ENCODE measurements at places on chromosomes 2 and 18.

GRCh38 chr2:235497096-235497495 is 3.3 kb downstream of the AGAP1 start:
- DNase-seq = no peak

DNA sequence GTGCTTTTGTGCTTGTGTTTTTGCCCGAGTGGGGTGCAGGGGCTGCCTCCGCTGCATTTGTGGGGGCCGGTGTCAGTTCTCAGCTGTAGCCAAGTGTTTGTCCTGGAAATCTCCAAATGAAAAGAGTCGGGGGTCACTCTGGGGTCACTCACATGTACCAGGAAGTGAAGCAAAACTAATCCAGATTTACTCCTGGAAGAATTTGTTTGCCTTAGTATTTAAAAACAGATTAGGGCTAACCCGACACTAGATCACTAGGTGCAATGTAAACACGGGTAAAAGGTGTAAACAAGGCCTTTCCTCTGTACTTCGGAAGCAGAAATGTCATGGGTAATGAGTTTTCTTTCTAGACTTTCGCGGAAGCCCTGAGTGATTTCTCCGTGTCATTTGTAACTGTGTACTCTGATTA is 50.3 kb downstream of the GBX2 start:
- DNase-seq = no peak

DNA sequence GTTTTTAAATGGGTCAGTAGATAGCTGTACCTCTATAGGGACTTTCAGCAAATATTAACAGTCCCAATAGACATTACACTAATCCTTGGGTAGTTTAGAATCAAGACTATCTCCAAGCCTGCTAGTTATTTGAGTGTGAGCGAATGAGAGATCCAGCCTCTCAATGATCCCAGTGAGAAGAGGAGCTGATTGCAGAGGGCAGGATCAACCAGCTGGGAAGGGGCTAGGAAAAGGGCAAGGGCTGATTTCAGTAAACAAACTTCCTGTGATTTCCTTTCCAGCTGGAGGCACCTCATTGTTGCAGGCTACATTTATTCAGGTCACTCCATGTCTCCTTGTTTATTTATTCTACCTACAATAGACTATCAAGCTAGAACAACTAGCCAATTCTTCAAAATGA is 84.1 kb upstream of the CTNNA2 start:
- no peak for DNase-seq

GRCh38 chr2:96962567-96963203 is 23.7 kb downstream of the FAM178B start:
- peak; percentile 48 for DNase-seq

GRCh38 chr2:197211881-197212342 is 98.7 kb downstream of the ANKRD44 start:
- no peak for DNase-seq

- no peak for DNase-seq
Measured at GRCh38 chr2:20624884-20625485, 25.9 kb downstream of the HS1BP3 start.
